ENCODE measurements at places on chromosomes 3 and 15.

DNA sequence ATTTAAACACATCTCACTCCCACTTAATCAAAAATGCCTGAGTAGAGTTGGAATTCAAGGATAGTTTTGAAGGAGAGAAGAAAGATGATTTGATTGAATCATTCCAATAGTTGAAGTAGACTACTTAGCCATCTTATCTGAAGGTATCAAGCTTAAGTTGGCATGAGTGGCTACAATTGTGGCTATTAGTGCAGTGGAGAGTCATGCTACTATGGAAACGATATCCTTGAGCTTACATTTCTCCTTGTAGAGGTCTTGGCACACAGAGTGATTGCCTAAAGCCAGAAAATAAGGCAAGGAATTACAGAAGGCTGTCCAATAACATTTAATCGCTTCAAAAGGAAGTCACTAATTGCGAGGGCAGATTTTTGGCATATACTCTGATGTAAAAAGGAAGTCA is 1022.7 kb downstream of the IGSF11 start:
- DNase-seq, result no peak

DNA sequence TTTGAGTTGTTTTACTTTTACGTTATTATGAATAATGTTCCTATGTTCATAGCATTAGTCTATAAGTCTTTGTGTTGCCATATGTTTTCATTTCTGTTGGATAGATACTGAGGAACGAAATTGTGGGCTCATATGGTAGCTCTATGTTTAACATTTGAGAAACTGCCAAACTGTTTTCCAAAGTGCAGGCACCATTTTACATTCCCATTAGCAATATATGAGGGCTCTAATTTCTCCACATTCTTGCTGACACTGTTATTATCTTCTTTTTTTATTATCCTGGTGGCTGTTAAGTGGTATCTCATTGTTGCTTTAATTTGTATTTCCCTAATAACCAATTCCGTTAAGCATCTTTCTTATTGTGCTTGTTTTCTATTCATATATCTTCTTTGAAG is 1.8 kb upstream of the PIK3R4 start:
- no peak for DNase-seq

DNA sequence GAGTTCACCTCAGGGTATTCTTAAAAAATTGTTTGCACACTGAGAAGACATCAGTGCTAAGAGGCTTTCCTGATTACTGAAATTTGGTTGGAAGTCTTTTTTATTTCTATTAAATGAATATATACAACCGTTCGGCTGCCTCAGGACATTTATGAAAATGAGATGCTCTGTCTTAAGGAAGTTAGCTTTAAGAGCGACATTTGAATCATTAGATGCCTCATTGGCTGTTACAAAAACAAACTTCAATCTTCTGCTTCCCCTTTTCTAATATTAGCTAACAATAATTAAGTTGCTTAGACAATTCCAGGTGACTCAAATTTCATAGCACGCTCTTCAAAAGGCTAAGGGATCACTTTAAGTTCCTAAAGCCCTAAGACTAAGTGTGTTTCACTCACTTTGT is 673.7 kb downstream of the FHIT start:
- no peak for DNase-seq

DNA sequence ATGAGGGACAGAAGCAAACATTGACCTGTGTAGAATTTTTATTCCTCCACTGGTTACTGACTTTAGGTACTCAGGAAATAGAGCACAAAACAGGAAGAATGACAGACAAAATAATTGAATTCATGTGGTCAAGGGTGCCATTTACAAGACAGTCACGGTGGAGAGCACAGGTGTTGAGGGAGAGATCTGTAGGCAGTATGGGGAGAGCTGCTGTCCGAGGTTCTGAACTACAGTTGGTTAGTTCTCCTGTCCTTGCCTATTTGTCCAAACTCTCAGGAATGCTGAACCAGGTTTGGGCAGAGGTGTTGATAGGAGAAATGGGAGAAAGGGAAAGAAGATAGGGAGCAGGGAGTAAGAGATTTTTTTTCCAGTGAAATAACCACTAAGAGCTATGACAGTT is 178.5 kb upstream of the ZBTB20 start:
- DNase-seq, result no peak

DNA sequence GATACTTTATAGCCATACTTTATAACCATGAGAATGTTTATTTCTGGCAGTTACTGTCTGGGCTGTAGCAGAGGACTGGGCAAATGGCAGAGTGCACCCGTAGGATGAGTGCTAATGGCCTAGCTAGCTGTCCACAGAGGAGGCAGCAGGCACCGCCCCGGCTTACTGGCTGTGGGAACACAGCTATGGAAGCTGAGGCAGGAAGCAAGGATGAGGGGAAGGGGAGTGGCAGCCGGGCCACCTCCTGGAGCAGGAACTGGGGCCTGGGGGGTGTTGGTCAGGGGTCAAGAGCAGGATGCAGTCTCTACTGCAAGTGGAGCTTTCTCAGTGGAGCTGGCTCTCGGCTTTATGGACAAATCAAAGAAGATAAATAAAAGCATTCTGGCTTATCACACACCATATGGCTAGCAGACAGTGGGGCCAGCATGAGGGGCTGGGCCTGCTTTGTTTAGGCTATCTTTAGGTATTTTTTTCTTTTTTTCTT is 316.8 kb upstream of the CTDSPL start:
- DNase-seq, result no peak
